ENCODE measurements at places on chromosomes 7 and 10. TPM values are rescaled to one million over a fixed set of nuclear protein-coding genes. Genes with fewer than 3 reads are reported as not detected.

ELFN1 gene
- total RNA-seq, result not detected

GRCh38 chr7:115775981-115776380 is 254.6 kb downstream of the TFEC start:
- DNase-seq, result no peak

DNA sequence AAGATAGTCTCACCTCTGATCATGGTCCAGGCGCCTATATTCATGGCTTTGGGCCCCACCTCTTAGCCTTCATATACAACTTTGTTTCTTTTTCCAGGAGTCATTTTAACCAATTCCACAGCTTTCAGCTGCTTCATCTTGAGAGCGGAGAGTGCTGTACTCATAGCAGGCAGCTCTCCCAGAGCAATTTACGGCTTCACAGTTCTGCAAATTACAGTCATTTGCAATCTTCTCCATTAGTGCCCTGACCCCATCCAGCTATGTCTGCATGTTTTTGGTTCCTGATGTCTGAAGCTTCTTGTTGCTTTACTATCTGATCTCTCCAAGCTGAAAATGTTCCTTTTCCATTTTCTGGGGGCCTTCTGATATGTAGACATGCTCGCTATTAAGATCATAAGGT is 18.0 kb upstream of the MEST start:
- no peak for DNase-seq

ANXA8L1 gene
- total RNA-seq, result not detected

- no peak for DNase-seq
Observed at GRCh38 chr10:14205233-14205632, 125.5 kb downstream of the FRMD4A start.

DNA sequence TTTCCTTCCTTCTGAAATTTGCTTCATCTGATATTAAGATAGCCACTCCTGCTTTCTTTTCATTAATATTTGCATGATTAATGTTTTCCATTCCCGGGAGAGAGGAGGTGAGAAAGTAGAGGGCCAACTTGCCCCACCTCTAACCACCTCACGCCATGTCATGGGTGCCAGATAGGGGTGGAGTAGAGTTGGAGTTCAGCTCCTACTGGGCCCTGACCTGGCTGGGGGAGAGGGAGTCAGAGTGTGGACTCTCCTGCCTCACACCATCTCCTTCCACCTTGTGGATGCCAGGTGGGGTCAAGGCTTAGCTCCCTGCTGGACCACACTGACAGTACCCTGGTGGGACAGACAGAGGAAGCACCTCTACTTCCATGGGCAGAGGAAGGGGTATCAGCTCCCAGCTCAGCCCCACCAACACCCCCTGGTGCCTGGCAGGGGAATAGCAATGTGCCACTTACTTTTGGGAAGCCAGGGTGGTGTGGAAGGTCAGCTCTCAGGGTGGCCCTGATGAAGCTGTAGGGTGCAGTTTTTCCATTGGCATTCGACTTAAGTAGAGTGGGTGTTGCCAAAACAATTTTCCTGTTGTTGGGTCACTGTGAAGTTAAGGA is 28.0 kb downstream of the CHST12 start:
- DNase-seq, result no peak

GRCh38 chr7:130912082-130912861 is 178.3 kb upstream of the KLF14 start:
- peak; percentile 97 for DNase-seq
